ENCODE measurements at places on chromosomes 11 and 22.

- no peak for DNase-seq
Measured at GRCh38 chr22:44658311-44658953, 43.6 kb upstream of the PRR5 start.

DNA sequence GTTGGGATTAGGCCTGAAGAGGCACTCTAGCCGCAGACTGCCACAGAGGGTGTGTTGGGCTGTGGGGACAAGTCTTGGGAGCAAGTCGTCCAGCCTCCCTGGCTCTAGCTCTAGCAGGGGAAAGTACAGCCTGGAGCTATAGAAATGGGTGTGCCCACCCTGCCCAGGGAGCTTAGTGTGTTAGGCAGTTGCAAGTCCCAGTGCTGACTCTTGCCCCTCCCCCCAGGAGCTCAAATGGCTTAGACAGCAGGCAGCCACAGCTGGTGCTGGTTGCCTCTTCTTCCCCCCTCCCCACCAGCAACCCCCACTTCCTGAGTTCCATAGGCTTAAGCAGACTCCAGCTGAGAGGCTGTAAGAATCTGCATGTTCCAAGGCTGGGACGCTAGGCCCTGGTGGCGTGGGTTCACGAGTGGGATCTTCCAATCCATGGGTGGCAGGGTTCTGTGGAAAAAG is 61.2 kb downstream of the GUCY1A2 start:
- no peak for DNase-seq

DNA sequence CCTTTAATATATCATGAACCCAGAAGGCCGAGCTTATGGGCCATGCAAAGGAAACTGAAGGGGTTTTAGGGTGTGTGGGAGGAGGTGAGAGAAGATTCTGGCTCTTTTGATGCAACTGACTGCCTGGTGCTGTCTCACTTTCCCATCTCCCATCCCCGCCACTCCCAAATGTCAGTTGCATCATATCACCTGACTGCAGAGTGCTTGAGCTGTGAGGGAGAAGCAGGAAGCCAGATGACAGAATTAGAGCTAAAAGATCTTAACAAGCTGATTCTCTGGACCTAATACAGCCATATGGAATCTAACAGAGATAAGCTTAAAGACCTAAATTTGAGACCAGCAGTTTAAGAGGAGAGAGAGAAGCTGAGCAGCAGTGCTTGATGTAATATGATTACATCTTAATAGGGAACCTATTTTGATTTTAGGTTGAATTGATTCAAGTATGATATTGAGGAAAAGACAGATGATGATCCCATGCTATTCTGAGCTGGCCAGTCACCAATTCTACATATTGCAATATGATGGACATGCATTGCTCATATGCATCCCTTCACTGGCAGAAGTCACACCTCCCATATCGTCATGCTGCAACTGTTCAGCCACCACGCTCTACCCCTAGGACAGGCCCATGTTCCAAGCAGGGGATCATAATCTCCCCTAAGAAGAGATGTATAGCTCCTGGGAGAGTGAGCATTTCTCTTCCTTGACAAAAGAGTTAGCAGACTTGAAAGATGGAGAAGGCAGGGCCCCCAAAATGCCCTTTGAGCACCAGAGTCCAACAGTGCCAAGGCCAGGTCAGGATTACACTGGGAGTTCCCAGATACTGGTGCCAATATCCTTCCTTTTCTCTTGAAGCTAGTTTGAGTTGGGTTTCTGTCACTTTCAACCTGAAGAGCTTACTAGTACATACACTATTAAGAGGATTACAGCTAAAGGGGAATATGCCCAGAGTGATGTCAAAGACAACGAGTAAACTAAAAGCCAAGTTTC is 44.9 kb downstream of the PLEKHA7 start:
- no peak for DNase-seq

GRCh38 chr22:27866135-27867084 is 52.6 kb downstream of the PITPNB start:
- no peak for DNase-seq

- DNase-seq = no peak
Measured at GRCh38 chr11:72294616-72295395, 50.8 kb upstream of the PHOX2A start.
